ENCODE measurements at places on chromosomes 6 and 20.

DNA sequence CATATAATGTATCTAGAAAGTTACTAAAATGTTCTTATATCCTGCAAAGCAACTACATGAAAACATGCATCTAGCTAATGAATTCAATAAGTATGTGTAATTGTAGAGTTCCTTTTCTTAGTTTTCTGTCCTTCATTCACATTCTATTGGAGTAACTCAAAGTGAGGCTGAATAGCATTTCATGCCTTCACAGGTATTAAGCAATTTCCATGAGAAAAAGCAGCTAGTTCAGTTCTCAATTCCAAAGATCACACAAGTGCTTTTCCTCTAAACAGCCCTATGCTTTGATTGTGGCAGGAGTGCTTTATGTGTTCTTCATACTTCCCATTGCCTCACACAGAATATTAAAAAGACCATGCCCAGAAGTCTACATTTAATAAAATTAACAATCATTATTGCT is 274.9 kb downstream of the RFPL4B start:
- no peak for DNase-seq

DNA sequence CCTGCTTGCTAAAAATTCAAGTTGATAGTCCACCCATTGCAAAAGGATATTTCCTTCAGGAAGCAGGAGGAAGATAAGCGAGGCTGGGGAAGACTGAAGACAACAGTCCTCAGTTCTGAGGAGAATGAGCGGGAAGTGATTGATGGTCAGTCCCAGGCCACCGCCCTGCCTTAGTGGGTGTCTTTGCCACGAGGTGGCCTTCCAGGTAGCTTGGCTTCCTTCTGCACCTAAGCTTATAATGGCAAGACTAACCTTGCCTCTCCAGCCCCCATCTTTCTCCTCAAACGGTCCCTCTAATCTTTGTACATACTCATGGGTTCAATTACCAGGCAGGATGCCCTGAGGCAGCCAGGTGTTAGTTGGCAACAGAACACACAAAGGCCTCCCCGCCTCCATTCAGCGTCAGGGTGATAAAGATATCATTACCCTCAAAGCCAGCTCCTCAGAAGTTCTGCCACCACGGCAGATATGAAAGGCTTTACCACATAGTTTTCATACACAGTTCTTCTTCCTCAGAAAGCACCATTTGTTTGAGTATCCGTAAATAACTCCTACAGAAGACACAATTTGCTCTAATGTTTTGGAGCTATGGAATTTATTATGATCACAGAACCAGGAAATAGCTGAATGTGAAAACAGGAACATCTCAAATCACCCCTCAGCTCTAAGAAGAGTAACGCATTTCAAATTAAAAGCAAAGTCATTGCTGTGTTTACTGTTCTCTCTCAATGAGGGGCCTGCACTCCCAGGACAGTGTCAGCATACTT is 249.4 kb downstream of the ATXN1 start:
- DNase-seq: no peak

- DNase-seq: no peak
Measured at GRCh38 chr6:43277643-43278523, 20.2 kb upstream of the SLC22A7 start.

GRCh38 chr20:31908016-31908415 is 37.6 kb downstream of the TTLL9 start:
- no peak for DNase-seq

DNA sequence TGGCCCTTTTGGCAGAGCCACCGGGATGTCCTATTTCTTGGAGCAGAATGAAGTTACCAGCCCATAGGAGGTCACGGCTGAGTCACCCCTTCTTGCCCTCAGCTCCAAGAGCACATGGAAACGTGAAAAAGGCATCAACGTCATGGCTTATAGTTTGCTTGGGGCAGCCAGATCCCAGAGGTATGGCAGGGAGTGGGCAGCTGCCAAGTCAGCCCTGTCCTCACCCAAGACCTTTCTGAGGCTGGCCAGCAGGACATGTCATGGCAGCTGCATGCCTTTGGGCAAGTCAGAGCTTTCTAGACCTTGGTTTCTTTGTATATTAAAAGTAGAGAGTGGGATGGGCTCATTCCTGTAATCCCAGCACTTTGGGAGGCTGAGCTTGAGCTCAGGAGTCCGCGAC is 8.2 kb upstream of the MDFI start:
- DNase-seq: no peak

DNA sequence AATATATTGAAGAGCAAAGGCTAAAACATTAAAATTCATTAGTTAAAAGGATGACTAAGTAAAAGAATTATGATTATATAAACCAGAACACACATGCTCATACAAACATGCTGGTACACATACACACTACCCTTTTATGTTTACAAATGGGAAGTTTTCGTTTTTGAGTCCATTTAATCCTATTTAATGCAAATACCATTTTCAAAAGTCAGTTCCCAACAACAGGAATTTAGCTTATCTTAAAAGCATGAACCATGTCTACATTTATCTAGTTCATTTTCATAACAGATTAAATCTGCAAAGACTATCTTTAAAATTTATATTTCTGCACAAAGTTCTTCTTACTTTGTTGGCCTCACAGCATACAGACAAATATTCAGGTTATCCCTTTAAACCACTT is 42.5 kb downstream of the MAN1A1 start:
- DNase-seq: no peak

Measured in inflammatory macrophage (primary cell).